Activated T-helper 1 cell treated with Interleukin-2 at 50 U/mL for 16 hours (primary cell): ENCODE measurements at places on chromosomes 6 and 20.

DNA sequence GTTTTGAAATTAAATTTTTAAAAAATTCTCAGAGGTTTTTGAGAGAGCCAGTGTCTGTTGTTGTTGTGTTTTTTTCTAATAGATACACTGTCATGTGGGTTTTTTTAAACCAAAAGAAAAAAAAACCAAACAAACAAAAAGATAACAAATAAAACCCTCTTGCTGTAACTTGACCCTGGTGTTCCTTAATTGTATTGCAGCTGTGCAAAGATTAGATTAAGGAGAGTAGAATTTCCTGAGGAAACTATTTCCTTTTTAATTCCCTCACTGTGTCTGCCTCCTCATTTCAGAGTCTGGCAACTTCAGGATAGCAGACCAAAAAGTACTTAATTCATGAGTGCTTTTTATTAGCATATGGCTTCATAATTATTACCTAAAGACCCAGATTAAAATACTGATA, 281.9 kb downstream of the EPM2A start:
- no peak for DNase-seq

GRCh38 chr6:141580131-141580530, 552.6 kb upstream of the GJE1 start:
- DNase-seq = no peak

GRCh38 chr6:100261486-100261885, 203.2 kb downstream of the SIM1 start:
- no peak for DNase-seq

DNA sequence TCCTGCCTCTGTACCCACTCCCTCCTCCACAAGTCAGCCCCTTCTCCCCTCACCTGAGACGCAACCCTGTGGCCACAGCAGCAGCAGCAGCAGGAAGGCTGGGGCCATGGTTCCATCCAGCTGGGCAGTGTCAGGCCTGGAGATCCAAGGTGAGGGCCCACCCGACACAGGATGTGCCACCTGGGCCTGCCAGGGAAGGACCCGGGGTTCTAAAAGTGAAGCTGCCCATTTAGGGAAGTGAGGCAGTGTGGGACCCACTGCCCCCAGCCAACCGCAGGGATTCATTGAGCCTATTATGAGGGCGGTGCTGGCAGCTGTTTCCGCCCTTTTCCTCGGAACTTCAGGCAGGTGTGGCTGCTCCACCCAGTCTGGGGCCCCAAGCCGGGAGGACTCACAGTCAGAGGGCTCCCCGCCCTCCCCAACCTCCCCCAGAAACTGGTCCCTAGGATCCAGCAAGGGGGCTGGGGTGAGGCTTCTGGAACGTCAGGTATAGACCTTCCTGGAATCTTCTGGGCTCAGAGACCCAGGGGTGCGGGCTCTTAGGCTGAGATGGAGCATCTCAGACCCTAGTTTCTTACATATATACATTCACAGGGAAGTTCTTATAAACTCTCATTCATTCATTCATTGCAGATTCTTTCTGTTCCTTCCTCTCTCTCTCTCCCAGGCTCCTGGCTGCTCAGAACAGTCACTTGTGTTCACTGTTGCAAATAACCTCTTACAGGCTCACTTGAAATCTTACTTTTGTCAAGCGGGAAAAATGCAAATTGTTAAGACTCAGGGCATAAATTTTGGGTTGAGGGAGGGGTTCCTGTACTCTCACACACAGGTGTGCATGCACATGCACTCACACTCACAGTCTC, at the start of gene TREML2:
TSS of gene TREML2 (minus strand) at position 249 of the 863 bp plus-strand sequence. CDS start at position 108, 141 bp downstream.
- DNase-seq = no peak

DNA sequence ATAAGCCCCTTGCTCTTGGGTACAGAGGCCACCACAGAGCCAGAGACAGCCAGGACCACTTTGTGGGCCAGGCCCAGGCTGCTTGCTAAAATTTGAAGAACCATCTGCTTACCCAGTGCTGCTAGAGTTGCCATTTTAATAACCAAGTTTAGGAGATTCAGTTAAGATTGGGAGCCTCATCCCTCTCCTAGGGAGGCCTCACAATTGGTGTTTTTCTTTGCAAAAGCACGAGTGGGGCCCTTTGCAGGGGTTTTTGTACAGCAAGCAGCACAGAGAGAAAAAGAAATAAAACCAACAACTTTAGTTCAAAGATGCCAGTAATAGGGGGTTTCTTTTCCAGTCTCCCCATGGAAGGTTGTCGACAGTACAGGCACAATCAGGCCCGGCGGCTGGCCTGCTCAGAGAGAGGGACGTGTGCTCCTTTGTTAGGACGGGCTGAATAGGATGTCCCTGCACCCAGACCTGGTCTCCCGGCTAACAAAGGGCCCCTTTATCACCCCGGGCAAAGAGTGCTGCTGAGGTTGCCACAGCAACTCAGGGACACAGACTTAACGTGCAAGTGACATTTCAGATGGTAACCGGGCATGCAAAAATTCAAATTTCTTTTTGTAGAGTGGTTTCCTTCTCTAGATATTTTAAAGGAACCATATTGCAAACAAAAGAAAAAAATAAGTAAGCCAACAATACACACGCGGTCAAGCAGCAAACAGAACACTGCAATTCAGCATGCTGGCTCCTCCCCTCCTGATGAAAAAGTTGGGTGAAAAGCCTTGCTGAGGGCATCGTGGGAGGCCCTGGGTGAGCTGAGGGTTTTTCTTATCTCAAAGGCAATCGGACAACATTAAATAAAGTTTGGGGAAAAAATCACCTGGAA, 10.5 kb upstream of the TOX2 start:
- DNase-seq = no peak

- peak; percentile 21 for DNase-seq
Measured at GRCh38 chr20:43914311-43915210, at the start of gene TOX2. TSS of gene TOX2 (plus strand) at chr20:43914852. CDS start at chr20:43914892, 40 bp downstream.

DNA sequence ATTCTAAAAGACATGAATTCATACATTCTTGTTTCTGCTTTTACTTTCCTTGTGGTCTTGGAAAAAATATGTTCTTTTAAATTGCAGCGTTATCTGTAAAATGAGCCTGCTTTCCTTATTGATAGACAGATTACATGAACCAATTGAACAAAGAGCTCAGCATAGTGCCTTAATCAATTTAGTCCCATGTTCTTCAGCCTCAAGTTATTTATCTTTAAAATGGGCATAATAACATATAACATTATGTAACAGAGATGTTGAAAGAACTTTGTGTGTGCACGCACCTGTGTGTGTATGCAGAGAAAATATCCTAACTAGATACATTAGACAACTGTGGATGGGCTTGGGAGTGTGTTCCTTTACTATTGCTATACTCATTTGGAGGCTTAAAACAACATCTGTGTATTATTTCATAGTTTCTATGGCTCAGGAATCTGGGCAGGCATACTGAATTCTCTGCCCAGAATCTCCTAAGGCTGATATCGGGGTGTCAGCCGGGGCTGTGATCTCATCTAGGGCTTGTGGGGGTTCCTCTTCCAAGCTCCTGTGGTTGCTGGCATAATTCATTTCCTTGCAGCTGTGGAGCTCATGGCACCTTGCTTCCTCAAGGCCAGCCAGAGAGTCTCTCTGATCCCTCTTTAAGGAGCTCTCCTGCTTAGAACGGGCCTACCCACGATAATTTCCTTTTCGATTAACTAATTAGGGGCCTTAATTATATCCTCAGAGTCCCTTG, 194.1 kb downstream of the ARID1B start:
- no peak for DNase-seq

- DNase-seq = no peak
Measured at GRCh38 chr6:71047417-71047816, 90.6 kb upstream of the B3GAT2 start.

DNA sequence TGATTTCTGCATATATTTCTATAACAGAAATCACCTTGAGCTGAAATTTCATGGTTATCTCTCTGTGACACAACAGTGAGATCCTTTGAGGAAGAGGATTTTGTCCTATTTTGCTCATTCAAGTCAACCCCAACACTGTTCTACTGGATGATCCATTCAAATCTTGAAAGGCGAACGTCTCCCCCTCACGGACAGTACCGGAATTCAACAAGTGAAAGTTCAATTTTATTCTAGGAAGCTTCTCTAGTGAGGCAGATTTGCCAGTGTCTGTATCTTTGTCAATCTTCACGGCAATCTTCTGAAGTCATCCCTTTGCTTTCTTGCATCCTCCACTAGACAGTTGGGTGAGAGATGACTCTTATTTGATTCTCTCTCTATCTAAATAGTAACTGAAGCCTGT, 91.7 kb upstream of the PDE7B start:
- no peak for DNase-seq

- no peak for DNase-seq
Measured at GRCh38 chr6:89353118-89353556, 615 bp upstream of the UBE2J1 start.

GRCh38 chr6:170444056-170444591, 109.0 kb downstream of the PSMB1 start:
- no peak for DNase-seq

GRCh38 chr6:69936674-69937363, 70.5 kb downstream of the COL19A1 start:
- no peak for DNase-seq

GRCh38 chr6:39166189-39166911, 51.4 kb upstream of the SAYSD1 start:
- peak; percentile 57 for DNase-seq

- DNase-seq = no peak
Measured at GRCh38 chr6:137758661-137759060, 108.4 kb upstream of the TNFAIP3 start.
